ENCODE measurements at places on chromosomes 7 and 10.

DNA sequence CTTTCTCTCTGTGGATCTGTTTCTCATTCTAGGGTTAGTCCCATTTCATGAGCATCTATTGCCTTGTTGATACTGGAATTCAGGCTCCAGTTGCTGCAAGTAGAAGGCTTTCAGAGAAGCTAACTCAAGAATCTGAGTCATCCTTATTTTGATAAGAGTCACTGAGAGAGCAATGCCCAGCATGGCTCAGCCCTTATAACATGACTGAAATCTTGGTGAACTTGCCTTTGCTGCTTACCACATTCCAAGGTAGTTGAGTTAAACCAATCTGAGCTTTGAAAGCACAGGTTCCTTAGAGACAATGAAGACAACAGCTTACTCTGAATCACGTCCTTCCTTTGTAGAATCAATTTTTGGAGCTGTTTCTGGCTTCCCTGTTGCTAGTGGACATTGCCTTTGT lies 53.6 kb upstream of the CHCHD3 start:
- no peak for DNase-seq

GRCh38 chr7:29272057-29272456 lies 77.5 kb downstream of the CHN2 start:
- DNase-seq = no peak

GRCh38 chr10:54531296-54531695 lies 269.7 kb downstream of the PCDH15 start:
- DNase-seq = no peak

DNA sequence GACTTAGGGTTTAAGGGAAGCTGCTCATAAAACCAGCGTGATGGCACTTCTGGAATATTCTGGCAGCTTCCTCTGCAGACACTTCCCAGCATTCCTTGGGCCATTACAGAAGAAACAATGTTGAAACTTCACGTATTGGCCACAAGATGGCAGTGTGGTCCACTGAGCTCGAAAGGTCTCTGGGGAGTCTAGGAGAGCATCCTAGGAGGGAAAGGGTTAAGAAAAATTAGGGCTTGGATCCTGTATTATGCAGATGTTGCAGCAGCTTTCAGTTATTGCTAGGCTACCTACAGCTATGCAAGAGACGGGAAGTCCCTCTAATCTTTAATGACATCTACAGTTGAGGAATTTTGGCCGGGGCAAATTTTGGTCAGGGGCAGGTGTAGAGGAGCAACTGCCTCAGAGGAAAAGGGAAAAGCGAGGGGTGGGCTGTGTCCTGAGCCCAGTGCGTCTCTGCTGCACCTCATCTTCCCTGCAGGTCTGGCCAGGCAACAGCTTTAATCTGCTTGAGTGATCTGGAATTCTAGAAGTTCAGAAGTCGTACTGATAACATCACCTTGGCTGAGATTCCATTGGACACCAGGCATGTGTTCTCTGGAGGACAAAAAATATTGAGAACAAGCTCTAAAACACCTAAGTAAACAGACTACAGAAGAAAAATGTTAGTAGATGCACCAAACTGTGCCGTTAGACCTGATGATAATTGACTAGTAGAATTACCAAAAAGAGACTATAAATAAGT lies 220.8 kb upstream of the PRSS58 start:
- DNase-seq = no peak

- DNase-seq = no peak
Measured at GRCh38 chr10:50152792-50153272, 85.1 kb downstream of the WASHC2A start.

GRCh38 chr10:131169146-131169545 lies 142.4 kb downstream of the TCERG1L start:
- no peak for DNase-seq

DNA sequence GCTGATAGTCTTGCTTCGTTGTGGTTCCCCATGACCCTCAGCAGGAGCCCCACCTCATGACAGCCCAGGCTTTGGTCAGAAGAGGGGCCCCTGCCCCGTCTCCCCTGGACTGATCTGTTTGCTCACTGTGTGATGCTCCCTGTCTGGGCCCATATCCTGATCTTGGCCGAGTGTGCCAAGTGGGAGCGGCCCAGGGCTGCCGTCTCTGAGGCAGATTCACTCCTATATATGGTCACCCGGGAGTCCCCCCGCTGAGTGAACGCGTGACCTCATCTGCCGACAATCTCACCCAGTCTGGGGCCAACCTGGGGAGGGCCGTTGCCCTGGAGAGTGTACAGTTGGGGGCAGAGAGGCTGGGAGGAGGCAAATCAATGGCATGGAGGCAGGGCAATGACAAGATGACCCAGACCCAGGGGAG lies 34.5 kb downstream of the PPIF start:
- no peak for DNase-seq

DNA sequence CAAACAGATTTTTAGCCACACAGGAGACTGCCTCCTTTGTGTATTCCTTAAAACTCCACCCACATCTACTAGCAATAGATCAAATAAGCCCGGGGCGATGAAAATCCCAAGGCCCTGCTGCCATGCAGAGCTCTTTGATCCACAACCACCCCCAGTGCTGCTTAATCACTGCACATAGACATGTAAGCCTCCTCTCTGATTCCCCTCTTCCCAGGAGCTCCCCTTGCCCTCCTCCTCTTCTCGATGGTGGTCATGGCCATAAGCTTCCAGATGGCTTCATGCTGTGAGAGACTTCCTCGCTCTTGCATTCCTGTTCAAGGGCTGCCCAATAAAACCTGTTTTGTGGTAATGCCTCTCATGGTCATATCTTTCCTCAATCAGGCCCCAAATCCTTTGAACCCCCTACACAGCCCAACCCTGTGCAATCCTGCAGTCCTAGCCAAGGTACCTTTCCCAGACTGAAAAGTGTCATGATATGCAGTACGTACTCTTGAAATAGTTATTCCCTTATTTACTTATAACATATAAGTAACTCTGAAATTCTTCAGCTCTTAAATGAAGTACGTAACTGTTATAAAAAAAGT lies 158.5 kb downstream of the CACNA2D1 start:
- no peak for DNase-seq

DNA sequence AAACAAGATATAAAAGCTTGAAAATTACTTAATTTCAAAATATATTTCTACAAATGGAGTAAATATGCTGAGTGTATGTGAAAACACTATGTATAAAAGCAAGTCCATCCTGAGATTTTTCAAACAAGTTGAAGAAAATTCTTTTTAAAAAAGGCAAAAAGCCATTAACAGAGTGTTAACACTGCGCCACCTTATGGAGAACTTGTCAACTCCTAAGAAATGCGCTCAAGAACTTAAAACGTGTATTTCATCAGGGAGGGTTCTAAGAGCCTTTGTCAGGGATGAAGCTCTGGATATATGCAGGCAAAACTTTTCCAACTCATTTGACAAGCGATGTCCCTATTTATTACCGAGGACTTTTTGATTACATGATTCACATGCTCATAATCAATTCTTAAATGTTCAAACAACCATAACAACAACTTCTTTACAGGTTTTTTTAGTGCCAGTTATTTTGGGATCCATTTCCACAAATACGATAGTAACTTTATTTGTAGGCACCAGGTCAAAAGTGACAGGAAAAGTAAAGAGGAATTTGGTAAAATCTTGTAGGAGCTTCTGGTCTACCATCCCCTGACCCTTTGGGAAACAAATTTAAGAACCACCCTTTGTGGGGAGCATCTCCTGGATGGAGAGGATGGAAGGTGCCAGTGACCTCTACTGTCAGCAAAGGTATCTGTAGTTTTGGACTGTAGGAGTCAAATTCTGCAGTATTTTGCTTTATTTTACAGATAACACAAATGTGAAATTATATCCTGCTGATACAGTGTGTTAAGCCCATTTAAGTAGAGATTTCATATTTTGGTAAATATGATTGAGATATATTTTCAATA lies 23.2 kb downstream of the CALCR start:
- DNase-seq = no peak

DNA sequence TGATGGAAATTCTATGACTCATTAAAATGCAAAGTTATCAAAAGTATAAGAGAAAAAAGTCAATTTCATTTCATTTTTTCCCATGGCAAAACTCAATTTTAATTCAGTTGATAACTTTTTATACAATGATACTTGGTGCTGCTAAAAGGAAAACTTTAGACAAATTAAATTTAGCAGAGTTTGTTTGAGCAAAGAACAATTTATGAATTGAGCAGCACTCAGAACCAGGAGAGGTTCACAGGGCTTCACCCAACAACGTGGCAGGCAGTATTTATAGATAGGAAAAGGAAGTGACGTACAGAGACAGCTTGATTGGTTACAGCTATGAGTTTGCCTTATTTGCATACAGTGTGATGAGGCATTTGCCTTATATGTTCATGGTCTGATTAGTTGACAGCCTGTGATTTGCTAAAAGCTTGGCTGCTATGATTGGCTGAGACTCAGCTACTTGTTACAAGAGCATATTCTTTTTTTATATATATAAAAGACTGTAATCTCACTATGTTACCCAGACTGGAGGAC lies 157.2 kb upstream of the CELF2 start:
- no peak for DNase-seq

Measured in activated CD4-positive, alpha-beta T cell treated with anti-CD3 and anti-CD28 coated beads for 24 hours (primary cell).